Fibroblast of skin of right biceps (primary cell): ENCODE measurements at places on chromosomes 5 and 9.

- DNase-seq = peak; percentile 81
Measured at GRCh38 chr5:59380350-59380951, 513.1 kb downstream of the PDE4D start.

- DNase-seq = peak; percentile 69
Measured at GRCh38 chr9:127931092-127931881, 710 bp upstream of the PIP5KL1 start.

GRCh38 chr9:91567642-91568274 lies 144.1 kb upstream of the NFIL3 start:
- DNase-seq = no peak

- DNase-seq = no peak
Measured at GRCh38 chr5:142386137-142387023, 61.6 kb upstream of the SPRY4 start.

GRCh38 chr9:125932012-125932411 lies 184.8 kb downstream of the PBX3 start:
- peak; percentile 98 for DNase-seq
